ENCODE measurements at places on chromosomes 2 and 18. TPM values are rescaled to one million over a fixed set of nuclear protein-coding genes. Genes with fewer than 3 reads are reported as not detected.
A peak's percentile ranks its signal among the peaks of the same experiment; 100 is the strongest.

GRCh38 chr2:187499941-187500532, 52.0 kb upstream of the CALCRL start:
- peak overlapping the region; percentile 90 for H3K27ac ChIP-seq
- H3K36me3 ChIP-seq: peaks cover 17% of the 10 kb centered on the region
- peaks cover 28% of the 10 kb centered on the region for H3K4me1 ChIP-seq
- no peak overlapping the region for H3K4me3 ChIP-seq

GRCh38 chr2:120520929-120521912, 175.3 kb downstream of the INHBB start:
- H3K4me3 ChIP-seq: no peak overlapping the region
- no peaks in the 10 kb centered on the region for H3K36me3 ChIP-seq
- peaks cover 6% of the 10 kb centered on the region for H3K4me1 ChIP-seq
- no peak overlapping the region for H3K27ac ChIP-seq

GRCh38 chr2:159775021-159775420, 23.0 kb downstream of the CD302 start:
- no peak overlapping the region for H3K27ac ChIP-seq
- no peak for DNase-seq
- H3K4me1 ChIP-seq: peaks cover 10% of the 10 kb centered on the region
- peaks cover 21% of the 10 kb centered on the region for H3K36me3 ChIP-seq
- no peaks in the 10 kb centered on the region for H3K27me3 ChIP-seq

DNA sequence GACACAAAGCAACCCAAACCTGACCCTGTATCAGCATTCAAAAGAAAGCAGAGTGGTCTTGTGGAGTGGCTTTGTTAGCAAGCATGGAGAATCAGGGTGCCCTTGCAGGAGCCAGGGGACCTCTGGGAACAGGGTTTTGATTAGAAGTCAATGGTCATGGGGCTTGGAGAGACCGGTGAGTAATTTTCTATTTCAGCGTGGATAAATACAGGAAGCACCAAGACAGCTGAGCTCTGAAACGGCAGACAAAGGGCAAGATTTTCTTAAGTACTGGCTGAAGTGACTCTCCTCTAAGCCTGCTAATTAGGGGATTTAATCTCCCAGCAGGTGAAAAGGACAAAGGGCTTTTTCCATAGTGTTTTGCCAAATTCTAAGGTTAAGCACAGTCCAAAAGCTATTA, 78.0 kb upstream of the GAREM1 start:
- peak; percentile 8 for DNase-seq
- no peaks in the 10 kb centered on the region for H3K27me3 ChIP-seq
- no peaks in the 10 kb centered on the region for H3K36me3 ChIP-seq

- DNase-seq: no peak
- no peaks in the 10 kb centered on the region for H3K27me3 ChIP-seq
- no peak overlapping the region for H3K4me3 ChIP-seq
- H3K4me1 ChIP-seq: peaks cover 11% of the 10 kb centered on the region
Measured at GRCh38 chr2:62084801-62085200, 111.1 kb upstream of the B3GNT2 start.

DNA sequence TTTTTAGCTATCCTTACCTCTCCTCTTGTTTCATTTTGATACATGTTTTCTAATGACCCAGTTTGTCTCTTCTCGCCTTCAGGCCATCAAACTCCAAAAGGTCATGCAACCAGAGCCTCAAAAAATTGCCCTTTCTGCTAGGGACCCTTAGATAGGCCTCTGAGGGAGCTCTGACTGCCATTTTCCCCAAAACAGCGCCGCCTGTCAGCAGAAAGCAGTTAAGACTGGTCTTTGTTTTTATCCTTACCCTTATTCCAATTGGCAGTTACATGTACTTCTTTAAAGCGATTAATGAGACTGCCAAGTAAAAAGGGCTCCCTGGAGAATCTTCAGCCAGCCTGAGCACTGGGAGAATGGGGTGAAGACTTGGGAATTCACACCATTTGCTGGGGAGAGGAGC, 55.1 kb upstream of the RIT2 start:
- H3K36me3 ChIP-seq: no peaks in the 10 kb centered on the region
- H3K27ac ChIP-seq: no peak overlapping the region
- H3K27me3 ChIP-seq: no peaks in the 10 kb centered on the region
- no peaks in the 10 kb centered on the region for H3K4me1 ChIP-seq
- H3K4me3 ChIP-seq: no peak overlapping the region

The OSR1 gene
- total RNA-seq: 15.2 TPM

- H3K4me1 ChIP-seq: no peaks in the 10 kb centered on the region
- no peaks in the 10 kb centered on the region for H3K36me3 ChIP-seq
- H3K27me3 ChIP-seq: no peaks in the 10 kb centered on the region
- no peak for DNase-seq
- no peak overlapping the region for H3K4me3 ChIP-seq
- H3K27ac ChIP-seq: no peak overlapping the region
Measured at GRCh38 chr2:136332436-136333095, 214.6 kb upstream of the CXCR4 start.

DNA sequence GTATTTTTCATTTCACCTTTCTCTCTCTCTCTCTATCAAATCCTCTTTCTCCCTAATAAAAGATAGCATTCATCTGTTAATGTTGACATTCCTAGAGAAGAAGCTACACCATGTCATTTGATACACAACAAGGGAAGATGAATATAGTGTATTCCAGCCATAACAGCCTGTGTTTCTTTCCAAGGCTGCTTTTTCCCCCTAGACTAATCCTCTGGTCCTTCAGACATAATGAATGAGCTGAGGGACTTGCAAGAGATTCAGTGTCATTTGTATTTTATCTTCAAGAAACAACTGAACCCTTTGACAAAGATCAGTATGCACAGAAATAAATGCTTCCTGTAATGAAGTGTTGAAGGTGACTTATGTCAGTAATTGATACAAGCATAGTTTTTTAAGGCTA, 284.0 kb upstream of the NXPH2 start:
- H3K4me1 ChIP-seq: no peaks in the 10 kb centered on the region
- H3K27ac ChIP-seq: no peak overlapping the region
- H3K36me3 ChIP-seq: no peaks in the 10 kb centered on the region
- no peak for DNase-seq

- DNase-seq: no peak
- no peak overlapping the region for H3K4me3 ChIP-seq
- H3K27ac ChIP-seq: no peak overlapping the region
Measured at GRCh38 chr2:198326431-198326830, 522.0 kb downstream of the PLCL1 start.

DNA sequence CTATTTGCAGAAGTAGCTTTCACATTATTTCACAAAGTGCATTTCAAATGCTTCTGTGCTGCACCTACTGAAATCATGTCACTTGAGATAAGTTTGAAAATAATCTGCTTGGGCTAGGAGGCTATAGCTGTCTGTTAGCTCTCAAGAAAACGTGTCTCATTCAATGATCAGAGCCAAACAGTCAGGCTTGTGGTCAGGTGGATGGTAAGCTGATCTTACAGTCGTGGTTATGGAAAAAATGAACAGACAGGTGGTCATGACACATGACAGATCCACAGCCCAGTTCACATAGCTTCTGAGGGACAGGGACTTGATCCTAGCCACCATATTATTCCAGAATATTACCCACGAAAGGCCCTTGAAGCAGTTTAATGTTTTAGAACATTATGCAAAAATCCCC, 26.5 kb upstream of the RFX8 start:
- DNase-seq: peak; percentile 47
- H3K4me1 ChIP-seq: peaks cover 24% of the 10 kb centered on the region
- H3K36me3 ChIP-seq: no peaks in the 10 kb centered on the region
- no peak overlapping the region for H3K4me3 ChIP-seq
- H3K27ac ChIP-seq: peak overlapping the region; percentile 78

- H3K36me3 ChIP-seq: no peaks in the 10 kb centered on the region
- peak; percentile 58 for DNase-seq
- H3K4me1 ChIP-seq: no peaks in the 10 kb centered on the region
- peaks cover 24% of the 10 kb centered on the region for H3K27me3 ChIP-seq
- H3K4me3 ChIP-seq: no peak overlapping the region
Measured at GRCh38 chr2:31581124-31581795, 522 bp upstream of the SRD5A2 start.

- H3K4me3 ChIP-seq: no peak overlapping the region
- no peaks in the 10 kb centered on the region for H3K36me3 ChIP-seq
- no peak overlapping the region for H3K27ac ChIP-seq
- no peak for DNase-seq
- no peaks in the 10 kb centered on the region for H3K4me1 ChIP-seq
- H3K27me3 ChIP-seq: peaks cover 8% of the 10 kb centered on the region
Measured at GRCh38 chr2:98895901-98896300, 40.1 kb downstream of the CRACDL start.

- no peaks in the 10 kb centered on the region for H3K36me3 ChIP-seq
- no peak overlapping the region for H3K4me3 ChIP-seq
- H3K4me1 ChIP-seq: peaks cover 26% of the 10 kb centered on the region
- no peak for DNase-seq
- peak overlapping the region; percentile 91 for H3K27ac ChIP-seq
Measured at GRCh38 chr2:203758841-203759689, 52.6 kb downstream of the CD28 start.

DNA sequence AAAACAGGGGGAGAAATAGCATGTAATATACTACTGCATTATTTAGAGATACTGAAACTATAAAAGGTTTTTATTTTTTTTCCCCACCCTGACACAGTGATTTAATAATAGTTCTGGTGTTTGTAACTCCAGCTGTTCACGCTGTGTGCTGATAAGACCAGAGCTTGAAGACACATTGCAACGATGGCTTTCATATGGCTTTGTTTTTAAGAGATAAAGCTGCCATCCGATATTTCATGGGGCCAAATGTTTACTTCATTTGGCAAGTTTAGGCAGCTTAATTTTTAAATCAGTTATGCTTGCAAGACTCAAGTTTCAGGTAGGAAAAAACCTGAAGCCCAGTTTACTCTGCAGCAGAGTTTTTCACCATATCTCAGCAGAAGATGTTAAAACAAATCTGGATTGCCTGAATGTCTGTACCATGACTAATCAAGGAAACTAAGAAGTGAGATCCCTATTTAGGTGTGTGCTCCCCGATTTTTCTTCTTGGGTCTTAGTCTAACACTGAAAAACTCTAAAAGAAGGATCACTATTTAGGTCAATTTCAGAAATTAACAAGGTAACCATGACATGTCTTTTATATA, 508.6 kb downstream of the PARD3B start:
- no peak overlapping the region for H3K27ac ChIP-seq
- H3K4me1 ChIP-seq: no peaks in the 10 kb centered on the region
- no peaks in the 10 kb centered on the region for H3K27me3 ChIP-seq
- no peaks in the 10 kb centered on the region for H3K36me3 ChIP-seq
- no peak for DNase-seq
